ENCODE measurements at places on chromosomes 16 and 17.

DNA sequence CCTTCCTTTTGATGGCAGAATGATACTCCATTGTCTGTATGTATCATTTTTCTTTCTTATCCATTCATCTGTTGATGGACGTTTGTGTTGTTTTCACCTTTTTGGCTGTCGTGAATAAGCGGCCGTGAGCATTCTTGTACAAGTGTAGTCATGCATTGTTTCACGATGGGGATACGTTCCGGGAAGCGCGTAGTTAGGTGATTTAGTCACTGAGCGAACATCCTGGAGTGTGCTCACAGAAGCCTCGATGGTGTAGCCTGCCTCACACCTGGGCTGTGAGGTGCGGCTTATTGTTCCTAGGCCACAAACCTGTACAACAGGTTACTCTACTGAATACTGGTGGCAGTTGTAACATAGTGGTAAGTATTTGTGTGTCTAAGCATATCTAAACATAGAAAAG is 136.5 kb downstream of the CMIP start:
- DNase-seq = no peak

DNA sequence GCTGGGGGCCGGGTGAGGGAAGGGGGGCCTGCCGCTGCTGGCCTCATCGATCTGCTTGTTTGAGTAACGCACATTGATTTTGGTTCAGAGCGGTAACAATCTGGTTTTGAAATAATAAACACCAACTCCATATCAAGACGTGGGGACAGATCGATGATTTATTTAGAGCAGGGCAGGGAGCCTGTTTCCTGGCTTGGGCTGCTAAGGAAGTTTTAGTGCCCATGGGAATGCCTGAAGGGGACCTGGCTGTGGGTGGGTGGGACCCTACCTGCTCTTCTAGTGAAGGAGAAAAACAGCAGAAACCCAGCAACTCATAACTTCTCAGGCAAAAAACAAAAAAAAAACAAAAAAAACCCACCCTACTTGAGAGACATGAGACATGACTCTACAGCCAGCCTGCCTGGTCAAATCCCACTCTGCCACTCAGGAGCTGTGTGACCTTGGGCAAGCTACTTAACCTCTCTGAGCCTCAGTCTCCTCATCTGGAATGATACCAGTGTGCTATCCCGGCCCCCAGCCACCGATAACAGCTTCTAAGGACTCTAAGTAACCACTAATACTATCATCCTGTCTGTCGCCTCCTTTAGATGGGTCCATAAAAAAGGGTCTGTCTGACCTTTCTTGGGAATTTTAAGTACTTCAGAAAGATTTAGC is 66.0 kb downstream of the PIPOX start:
- no peak for DNase-seq

GRCh38 chr16:54577651-54578128 is 291.1 kb upstream of the IRX3 start:
- no peak for DNase-seq

DNA sequence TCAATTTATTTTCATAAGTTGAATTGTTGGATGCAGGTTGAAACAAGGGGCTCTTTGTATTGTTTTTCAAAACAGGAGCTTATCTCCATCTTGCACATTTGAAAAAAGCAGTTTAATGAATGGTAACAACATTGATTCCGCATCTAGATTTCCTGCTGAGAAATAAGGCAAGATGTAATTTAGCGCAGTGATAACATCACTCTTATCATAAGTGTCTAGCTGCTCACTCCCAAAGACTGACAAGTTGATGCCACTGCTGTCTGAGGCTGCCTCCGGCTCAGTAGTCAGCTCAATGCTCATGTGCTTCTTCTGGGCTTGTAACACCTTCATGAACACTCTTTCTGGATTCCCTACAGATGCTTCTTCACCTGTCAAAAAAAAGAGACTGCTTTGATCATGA is 92.4 kb downstream of the KPNA2 start:
- DNase-seq = no peak

- DNase-seq = no peak
These were observed 2.0 kb downstream of the TMEM11 start for GRCh38 chr17:21211825-21212479.

DNA sequence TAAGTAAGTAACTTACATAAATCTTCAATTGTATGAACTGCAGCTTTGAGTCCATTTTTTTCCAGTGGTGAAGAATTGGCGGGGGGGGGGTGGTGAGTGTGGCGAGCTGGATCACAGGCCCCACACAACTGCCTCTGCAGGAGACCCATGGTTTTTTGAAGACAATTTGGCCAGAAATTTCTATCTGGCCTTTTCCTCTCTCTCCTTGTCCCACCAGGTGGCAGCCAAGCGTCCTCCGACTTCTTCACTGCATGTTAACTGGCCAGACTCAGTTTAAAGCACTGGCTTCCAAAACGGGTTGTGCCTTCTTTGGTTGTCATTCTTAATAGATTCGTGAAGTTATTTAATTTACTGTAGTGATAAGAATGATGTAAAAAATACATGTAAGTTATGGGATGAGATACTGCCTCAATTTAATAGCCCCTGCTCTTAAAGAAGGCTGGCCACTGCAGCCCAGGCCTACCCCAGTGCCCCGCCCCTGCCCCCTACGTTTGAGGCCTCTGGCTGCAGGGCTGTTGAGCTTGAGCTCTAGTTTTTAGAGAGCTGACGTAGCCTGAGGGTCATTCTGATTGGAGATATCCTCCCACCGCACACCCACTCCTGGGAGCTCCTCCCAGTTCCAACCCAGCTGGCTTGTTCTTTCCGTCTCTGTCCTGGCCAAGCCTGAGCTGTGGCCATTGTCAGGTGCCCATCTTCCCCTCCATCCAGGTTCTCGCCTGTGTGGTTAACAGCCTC is 36.4 kb downstream of the AKAP1 start:
- no peak for DNase-seq

GRCh38 chr17:77974396-77974795 is 15.9 kb downstream of the TNRC6C start:
- DNase-seq = no peak

- no peak for DNase-seq
These were observed 4.7 kb upstream of the CCL18 start for GRCh38 chr17:36059406-36059805.

DNA sequence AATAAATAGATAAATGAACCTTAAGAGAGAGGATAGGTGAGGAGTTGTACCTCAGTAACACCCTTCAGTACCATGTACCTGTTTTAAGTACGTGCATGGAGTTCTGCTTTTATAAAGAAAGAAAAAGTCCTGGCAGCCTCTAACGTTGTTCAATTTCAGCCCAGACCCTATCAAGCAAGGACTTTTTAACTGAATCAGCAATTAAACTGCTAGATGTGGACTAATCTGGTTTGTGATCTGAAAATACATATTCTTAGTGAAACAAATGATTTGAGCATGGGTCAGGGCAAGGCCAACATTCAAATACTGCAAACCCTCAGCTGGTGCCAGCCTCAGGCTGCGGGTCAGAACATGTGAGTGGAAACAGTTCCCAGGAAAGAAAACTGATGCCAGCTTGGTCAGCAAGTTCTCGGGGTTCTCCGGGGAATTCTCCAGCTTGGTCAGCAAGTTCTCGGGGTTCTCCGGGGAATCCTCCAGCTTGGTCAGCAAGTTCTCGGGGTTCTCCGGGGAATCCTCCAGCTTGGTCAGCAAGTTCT is 84.5 kb downstream of the MRM3 start:
- DNase-seq = no peak

GRCh38 chr16:68227850-68228553 is 7.9 kb downstream of the ESRP2 start:
- no peak for DNase-seq

GRCh38 chr17:32445971-32446370 is 1.7 kb downstream of the PSMD11 start:
- no peak for DNase-seq

- no peak for DNase-seq
These were observed 893 bp downstream of the GINS2 start for GRCh38 chr16:85687651-85688471.

DNA sequence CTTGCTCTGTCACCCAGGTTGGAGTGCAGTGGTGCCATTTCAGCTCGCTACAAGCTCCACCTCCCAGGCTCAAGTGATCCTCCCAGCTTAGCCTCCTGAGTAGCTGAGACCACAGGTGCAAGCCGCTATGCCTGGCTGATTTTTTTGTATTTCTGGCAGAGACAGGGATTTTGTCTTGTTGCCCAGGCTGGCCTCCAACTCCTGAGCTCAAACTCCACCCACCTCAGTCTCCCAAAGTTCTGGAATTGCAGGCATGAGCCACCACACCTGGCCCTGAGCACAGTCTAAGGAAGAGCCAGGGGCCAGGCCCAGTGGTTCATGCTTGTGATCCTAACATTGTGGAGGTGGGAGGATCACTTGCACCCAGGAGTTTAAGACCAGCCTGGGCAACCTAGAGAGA is 21.8 kb upstream of the BCO1 start:
- DNase-seq = no peak
